Activated CD4-positive, alpha-beta T cell treated with anti-CD3 and anti-CD28 coated beads for 48 hours (primary cell): ENCODE measurements at places on chromosomes 7 and 10.

DNA sequence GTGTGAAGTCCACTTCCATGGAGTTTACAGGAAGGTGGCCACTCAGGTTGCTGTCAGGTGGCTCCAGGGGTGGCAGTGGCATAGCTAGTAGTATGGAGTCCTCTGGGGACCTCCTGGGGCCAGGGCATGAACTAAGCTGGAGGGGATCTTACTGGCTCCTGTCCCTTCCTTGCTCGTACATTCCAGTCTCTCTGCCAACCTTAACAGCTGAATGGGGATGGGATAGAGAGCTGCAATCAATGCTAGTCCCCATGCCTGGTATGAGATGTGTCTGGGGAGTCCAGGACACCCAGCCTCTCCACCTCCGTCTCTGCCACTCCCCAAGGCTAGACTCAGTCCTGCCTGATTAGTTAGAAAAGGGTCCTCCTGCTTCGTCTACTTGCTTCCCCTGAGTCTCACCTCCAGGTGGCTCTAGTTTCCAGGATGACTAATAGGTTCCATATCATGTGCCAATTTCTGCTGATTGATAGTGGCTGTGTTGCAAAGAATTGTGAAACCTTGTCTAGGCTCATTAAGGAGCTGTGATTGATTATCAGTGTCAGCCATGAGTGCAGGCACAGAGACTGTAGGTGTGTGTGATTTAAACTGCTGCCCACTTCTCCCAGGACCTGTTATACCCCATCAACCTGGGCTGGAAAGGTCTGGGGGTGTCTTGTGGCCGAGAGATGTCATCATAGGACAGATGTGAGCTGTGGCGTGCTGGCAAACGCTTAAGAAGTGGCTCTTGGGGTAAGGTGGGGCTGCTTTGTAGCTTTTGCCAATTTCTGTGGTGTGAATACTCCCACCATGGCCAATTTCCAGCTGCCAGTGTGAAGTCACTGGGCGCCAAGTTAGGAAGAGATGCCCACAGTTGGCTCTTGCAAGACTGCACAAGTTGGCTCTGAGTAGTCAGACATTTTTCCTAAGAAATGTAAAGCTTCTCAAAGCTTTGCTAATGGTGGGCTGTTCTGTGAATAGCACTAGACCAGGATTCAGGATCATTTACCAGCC, 59.8 kb downstream of the COL13A1 start:
- DNase-seq, result peak; percentile 10

DNA sequence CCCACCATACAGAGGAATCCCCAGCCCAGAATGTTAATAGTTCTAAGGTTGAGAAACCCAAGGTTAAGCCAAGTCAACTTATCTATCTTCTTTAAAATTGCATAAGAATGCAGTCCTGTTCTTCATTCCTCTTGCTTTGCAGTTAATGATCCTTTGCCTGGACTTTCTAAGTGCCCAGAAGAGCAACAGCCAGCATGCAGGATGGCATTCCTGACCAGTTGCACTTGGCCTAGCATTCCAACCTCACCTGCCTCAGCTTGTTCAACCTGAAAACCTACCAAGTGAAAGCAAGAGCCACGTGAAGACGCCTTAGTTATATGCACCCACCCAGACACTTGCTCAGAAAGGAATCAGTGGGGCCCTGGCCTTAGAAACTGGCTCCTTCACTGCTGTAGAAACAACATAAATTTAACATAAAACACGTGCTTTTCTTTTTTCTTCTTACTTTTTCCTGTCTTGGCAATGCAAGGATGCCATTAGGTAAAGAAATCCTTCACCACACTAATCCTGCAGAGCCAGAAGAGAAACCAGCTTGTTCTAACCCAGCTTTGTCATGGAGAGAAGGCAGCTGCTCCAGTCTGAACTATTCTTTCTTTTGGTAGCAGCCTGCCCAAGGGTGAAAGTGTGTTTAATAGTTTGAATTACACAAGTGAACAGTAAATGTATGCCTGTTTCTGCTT, 25.0 kb downstream of the EGFR start:
- DNase-seq, result no peak

DNA sequence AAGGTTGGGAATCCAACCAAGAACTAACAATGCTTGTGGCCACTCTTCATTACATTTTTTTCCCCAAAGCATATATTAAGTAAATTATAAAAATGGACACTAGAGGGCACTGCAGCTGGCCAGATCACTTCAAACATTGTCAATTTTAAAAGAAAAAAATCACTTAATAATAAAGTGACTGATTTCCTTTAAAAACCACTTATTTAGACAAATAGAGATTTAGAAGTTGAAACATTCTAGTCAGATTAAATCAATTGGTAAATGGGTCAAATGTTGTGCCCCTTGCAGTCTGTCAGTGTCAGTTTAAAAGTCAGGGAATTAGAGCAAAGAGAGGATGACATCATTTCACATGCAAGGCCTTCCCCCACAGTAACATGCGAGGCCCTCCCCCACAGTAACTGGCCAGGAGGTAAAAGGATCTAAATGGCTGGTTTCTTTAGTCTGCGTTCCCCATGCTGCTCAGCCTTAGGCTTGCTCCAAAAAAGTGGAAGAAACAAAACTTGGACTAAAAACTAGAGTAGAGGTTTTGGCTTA, 177.9 kb downstream of the SKAP2 start:
- no peak for DNase-seq

- no peak for DNase-seq
Observed at GRCh38 chr10:131184503-131184902, 127.0 kb downstream of the TCERG1L start.

- no peak for DNase-seq
Observed at GRCh38 chr10:131584287-131584686, 272.8 kb upstream of the TCERG1L start.

- no peak for DNase-seq
Observed at GRCh38 chr7:22194658-22195273, 162.2 kb downstream of the RAPGEF5 start.

DNA sequence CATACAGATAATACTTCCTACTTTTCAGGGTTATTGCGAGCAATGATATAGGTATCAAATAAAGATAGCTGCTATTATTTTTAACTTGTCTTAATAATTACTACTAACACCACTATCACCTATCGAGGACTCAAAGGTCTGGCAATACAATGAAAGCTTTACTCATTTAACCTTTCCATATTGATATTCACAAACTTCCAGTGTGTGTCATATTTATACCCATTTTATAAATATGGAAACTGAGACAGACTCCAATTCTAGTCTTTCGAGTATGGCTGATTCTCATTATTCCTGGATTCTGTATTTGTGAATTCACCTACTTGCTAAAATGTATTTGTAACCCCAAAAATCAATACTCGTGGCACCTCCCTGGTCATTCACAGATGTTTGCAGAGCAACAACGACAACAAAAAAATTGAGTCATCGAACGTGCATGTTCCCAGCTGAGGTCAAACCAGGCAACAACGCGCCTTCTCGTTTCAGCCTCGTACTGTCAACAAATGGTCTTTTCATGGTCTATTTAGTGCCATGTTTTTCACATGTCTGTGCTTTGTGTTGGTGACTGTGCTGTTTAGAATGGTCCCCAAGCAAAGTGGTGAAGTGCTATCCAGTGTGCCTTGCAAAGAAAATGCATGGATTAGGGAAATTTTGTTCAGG, 51.7 kb downstream of the SMURF1 start:
- DNase-seq, result no peak

DNA sequence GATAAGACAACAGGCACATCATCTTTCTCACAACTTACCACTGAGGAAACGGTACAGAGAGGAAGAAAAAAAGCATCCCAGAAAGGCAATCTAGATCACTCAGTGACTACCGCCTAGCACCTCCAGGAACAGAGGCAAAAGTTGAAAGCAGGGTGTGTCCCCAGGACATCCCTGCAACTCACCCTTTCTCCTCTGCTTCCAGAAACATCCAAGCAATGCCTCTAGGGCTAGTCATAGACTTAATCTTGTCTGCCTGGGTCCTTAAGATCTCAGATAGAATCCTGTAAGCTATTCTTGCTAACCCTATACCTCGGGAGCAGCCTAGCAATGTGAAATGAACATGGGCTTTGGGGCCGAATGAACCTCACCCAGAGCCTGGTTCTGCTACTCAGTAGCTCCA, 18.8 kb upstream of the PDCD4 start:
- no peak for DNase-seq

DNA sequence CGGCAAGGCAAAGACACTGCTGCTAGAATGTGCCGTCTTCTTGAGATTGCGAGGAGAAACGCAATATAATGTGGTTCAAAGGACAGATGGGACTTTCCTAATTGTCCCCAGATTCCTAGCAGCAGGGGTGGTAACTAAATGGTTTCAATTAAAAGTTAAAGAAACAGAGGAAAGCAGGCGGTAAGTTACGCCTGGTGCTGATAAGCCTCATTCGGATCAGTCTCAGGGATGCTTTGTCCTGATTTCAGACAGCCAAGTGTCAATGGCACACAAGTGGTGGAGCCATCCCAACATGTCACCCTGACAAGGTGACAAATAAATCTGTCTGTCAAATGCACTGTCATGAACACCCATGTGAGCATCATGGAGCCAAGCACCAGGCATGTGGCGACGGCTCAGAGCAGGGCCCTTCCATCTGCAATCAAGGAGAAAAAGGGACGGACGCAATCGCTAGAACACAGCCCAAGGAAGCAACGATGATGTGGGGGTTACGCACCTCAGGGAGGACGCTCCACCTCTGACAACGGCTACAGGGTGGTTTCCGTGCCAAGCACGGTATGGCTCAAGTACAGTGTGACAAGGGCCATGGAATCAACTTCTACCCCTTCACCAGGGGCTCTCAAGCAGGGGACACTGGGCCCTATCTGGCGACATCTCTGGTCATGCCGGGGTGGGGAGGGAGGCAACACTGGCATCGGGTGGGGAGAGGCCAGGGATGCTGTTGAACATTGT, 66.2 kb downstream of the CTBP2 start:
- no peak for DNase-seq

DNA sequence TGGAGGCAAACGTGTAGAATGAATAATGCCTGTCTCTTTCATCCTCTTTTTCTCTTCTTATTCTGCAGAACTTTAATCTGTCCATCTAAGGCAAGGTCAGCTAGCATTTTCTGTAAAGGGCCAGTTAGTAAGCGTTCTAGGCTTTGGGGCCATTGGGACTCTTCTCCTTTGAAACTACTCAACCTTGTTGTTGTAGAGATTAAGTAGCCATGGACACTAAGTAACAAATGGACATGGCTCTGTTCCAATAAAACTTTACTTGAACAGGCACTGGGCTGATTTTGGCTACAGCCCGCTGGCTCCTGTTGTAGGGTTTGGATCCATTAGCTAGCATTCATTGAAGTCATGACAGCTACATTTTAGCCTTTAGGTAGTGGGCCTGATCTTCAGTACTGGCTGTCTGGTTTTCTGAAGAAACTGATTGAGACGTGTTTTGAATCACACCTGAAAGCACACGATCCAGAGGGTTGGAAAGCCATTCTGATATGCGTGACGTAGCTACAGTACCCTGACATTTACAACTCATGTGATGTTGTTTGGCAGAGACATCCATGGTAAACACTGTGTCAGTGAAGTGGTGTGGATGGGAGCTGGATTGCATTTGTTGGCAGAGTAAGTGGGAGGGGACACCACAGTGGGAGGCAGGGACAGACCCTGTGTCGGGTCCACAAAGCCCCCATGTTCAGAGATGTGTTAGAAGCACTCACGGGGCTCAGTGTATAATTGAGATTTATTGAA, 92.5 kb downstream of the MTPN start:
- DNase-seq, result no peak

- DNase-seq, result peak; percentile 22
Observed at GRCh38 chr7:24755541-24756407, 1.5 kb downstream of the GSDME start.

DNA sequence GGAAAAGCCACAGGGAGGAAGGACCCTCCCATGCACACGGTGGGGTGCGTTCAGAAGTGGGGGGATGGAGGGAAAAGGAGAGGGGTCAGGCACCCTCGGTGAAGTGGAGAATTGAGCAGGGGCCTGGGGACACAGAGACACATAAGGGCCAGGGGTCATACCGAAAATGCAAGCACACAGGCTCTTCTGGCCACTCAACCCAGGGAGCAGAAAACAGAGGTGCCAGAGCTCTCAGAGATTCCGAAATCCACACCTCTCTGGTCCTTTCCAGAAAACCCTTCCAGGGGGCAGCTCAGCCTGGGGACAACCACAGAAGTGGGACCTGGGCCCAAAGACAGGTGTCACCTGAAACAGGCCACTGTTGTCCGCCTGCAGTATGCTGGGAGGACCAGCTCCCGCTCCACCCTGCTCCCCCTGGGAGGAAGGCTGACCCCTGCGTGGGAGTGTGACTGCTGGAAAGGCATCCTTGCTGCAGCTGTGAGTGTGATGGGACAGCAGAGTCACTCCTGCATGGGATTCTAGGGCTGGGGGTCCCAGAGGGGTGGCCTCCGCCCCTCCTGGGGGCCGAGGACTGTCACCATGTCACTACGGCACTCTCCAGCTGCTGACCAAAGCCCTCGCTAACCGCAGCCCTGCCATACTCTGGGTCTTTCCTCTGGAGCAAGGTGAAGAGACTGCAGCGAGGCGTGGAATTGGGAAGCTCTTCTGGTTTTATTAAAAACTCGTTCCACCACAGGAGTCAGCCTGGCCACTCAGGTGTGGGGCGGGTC, 63.1 kb downstream of the TMEM209 start:
- no peak for DNase-seq

DNA sequence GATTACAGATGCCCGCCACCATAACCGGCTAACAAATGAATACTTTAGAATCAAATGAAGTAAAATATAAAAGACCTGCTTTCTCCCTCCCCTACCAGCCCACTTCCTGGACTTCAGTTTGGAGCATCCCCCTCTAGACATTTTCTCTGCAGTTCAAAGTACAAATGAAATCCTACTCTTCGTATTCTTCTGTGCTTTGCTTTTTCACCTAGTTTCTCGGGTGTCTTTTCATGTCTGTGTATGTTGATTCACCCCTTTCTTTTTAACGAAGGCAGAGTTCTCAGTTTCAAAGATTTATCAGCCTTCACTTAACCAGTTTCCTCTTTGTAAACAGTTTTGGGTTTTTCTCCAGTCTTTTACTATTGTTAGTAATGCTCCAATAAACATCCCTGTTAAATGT, 145.9 kb upstream of the STK17A start:
- DNase-seq, result no peak

- DNase-seq, result no peak
Observed at GRCh38 chr7:111840528-111840927, 278.2 kb upstream of the IMMP2L start.

GRCh38 chr7:87875151-87876039, 765 bp downstream of the SLC25A40 start:
- DNase-seq, result no peak
